ENCODE measurements at places on chromosomes 7 and 10. TPM values are rescaled to one million over a fixed set of nuclear protein-coding genes. Genes with fewer than 3 reads are reported as not detected.

CEP41 gene
- 33.3 TPM for total RNA-seq

FGFR2 gene
- total RNA-seq: not detected

KAT6B gene
- total RNA-seq: 9.6 TPM

UCN3 gene
- total RNA-seq: not detected

NPY4R gene
- total RNA-seq: not detected

JAKMIP3 gene
- total RNA-seq: not detected

- DNase-seq: peak; percentile 66
These were observed 9.0 kb downstream of the MRPL32 start for GRCh38 chr7:42940985-42941847.

DNA sequence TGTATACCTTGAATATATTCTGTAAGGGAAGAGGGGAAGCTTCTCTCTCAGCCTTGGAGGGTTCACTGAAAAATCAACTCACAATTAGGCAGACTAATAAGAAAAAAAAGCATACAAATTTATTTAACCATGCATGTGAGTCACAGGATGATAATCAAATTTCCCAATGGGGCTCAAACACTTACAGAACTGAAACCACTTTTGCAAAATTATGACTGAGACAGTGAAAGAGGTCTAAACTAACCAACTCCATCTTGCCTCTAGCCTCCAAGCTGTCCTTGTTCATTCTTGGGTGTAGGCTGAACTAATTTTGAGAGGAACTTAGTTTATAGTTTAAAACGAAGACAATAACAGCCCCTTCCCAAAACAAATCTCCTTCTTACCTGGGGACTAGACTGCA lies 618.3 kb upstream of the AUTS2 start:
- no peak for DNase-seq

- no peak for DNase-seq
These were observed 67.9 kb upstream of the OGDHL start for GRCh38 chr10:49830016-49830415.

DNA sequence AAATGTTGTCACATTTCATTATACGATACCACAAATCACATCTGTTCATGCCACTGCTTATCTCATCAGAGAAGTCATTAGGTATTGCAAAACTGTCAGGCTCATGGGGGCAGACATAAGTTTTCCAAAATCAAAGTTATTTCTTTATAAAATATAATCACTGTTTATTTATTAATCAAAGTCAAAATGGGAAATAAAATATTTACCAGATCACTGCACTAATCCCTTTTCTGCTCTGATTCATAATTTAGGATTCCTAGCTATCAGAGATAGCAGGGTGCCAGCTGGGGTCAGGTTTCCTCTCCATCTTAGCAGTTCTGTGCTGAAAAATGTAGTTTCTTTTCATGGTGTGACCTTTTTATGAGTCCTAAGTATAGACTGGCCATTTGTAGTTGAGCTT lies 117.7 kb upstream of the LANCL2 start:
- DNase-seq: peak; percentile 55

DNA sequence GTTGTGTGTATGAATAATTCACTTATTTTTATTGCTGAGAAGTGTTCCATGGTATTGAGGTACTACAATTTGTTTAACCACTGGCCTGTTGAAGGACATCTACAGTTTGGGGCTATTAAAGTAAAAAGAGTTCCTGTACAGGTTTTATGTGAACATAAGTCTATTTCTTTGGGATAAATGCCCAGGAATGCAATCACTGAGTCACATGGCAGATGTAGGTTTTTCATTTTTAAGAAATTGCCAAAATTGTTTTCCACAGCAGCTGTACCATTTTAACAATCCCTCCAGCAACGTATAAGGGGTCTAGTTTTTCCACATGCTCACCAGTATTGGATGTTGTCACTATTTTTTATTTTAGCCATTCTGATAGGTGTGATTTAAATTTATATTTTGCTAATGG lies 243.9 kb downstream of the TNS3 start:
- peak; percentile 42 for DNase-seq

- peak; percentile 65 for DNase-seq
These were observed 3.8 kb upstream of the CAV2 start for GRCh38 chr7:116495736-116496135.

DNA sequence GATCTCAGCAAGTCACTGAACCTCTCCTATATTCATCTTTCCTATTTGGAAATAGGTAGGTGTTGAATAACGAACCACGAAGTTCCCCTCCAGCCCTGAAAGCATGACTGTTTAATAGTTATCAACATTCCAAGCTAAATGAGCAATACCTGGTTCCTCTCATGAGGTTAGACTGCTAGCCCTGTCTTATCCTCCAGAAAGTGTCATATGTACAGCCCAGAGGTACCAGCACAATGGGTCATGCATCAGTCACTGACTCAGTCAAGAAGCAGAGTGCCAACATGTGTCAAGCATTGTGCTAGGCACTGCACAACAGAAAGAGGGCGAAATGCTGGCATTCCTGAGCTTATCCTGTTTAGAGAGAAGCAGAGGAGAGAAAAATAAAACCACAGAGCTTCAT lies 70.0 kb downstream of the AMPH start:
- no peak for DNase-seq

GRCh38 chr10:91076991-91077548 lies 143.4 kb upstream of the PCGF5 start:
- no peak for DNase-seq

DNA sequence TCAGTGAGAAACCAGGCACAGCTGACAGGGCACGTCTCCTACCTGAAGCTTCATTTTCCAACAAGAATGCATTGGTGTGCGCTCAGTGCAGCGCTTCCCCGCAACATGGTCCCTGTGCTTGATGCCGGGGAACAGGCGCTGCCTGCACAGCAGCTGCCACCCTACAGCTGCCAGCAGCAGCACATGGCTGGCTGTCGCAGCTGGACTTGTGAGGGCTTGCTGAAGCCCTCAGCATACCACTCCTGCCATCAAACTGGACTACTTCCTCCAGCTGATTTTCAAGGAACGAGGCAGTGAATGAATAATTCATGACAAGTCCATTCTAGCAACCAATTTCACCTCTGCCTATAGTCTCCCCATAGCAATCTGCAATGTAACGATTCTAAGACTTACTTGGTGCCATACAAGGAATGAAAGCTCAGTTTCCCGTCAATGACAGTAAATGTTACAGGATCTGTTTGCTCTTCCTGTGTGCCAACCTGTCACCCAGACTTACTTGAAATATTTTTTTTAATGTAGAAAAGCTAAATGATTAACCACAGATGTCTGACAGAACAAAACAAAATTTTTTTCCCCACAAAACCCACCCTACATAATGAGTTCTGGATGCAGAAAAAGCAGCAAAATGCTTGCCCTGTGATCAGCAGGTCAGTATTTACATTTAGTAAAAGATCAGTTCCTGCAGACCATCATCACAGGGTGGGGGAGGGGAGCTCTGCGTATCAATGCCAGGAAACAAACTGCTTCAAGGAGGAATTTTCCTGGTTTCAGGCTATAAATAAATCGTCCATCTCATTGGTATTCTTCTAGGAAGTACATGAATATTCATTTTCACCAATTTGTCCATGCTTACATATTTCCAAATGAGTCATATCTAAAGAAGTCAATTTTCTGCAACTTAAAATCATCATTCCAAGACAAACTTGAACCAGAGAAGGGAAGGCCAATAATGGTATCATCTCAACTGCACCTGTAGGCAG lies 140.6 kb downstream of the ALOX5 start:
- DNase-seq: peak; percentile 69
